ENCODE measurements at places on chromosomes 1 and 21.

GRCh38 chr1:246827396-246827795 lies 103.2 kb downstream of the SCCPDH start:
- DNase-seq, result no peak

GRCh38 chr1:92587445-92587844 lies 100.7 kb upstream of the GFI1 start:
- DNase-seq, result no peak

DNA sequence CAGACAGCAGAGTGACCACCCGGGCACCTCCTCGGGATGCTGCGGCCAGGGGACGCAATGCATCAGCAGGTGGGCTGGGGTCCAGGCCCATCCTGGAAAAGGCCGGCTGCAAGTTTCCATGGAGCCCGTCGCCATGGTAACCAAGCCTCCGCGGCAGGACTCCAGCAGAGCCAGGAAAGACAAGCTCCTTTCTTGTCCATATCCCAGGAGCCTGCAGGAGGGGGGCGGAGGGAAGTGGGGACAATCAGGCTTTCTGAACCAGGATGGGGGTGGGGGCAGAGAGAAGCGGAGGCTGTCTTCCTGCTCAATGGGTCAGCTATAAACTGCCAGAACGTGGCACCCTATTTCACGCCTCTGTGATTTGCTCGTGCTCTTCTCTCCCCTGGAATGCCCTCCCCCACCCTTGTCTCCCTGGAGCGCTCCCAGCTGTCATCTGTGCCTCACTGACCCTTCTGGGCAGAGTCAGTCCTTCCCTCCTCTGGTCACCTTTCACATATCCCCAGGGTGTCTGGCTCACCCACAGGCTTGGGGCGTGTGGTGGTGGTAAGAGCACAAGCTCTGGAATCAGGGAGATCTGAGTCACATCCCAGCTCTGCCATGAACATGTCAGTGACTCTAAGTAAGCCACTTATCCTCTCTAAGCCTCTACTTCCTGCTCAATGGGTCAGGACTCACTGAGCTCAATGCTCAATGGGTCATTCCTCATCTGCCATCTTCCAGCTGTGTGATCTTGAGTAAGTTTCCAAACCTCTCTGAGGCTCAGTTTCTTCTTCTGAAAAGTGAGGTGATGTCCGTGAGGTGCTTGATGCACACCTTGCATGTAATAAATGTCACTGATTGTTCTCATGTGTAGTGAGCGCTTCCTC lies 58.9 kb upstream of the LAPTM5 start:
- DNase-seq, result no peak

- DNase-seq, result no peak
Measured at GRCh38 chr1:157600236-157600635, 2.4 kb upstream of the FCRL4 start.

- DNase-seq, result no peak
Measured at GRCh38 chr1:212218911-212219310, 66.3 kb upstream of the PPP2R5A start.

DNA sequence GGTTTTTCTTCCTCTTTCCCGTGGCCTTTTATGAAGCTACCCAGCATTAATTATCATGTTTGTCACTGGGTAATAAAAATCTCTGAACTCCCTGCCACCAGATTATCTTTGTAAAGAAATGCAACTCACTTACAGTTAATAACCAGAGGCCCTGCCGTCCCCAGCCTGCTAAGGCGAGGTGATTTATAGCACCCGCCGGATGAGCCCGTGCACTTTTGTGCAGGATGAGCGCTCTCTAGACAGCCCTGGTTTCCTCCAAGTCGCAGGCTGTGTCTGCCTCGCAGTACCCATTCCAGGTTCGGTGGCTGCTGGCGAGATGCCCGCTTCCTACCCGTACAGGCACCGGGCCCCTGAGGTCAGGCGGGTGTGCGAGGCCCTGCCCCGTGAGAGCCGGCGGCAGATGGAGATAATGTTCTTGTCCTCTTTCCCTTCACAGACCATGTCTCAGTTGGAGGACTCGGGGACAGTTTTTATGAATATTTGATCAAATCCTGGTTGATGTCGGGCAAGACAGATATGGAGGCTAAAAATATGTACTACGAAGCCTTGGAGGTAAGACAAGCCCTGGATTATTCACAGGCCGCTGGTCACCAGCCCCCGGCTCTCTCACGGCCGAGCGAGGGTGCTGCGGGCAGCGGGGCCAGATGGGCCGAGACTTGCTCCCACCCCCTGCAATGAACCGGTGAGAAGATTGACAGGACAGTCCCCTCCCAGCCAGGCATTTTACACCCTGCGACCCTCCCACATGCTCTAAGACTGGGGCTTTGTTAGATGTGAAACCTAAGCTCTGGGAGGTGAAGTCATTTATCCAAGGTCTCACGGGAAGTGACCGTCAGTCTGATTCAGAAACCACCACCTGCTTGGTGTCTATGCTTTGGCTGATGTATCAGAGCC lies 28.5 kb upstream of the SELENON start:
- DNase-seq, result no peak

DNA sequence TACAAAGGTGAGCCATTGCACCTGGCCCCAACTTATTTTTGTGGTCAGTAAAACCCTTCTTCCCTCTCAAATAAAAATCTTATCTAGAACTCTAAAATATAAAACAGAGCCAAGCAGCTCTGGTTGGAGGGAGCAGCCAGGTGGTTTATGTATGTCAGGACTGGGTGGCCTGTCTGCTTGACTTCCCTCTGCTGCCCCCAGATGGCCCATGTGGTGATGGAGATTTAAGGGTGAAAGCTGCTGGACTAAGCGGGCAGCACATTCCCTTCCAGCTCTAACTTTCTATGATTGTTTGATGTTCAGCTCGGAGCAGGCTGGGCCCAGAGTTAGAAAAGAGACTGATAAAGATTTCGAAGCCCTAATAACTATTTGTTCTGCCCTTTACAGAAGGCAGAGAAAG lies 11.9 kb upstream of the PAQR6 start:
- DNase-seq, result no peak

Measured in NCI-H1048 (cell line).